ENCODE measurements at places on chromosomes 6 and 20. TPM values are rescaled to one million over a fixed set of nuclear protein-coding genes. Genes with fewer than 3 reads are reported as not detected.

DNA sequence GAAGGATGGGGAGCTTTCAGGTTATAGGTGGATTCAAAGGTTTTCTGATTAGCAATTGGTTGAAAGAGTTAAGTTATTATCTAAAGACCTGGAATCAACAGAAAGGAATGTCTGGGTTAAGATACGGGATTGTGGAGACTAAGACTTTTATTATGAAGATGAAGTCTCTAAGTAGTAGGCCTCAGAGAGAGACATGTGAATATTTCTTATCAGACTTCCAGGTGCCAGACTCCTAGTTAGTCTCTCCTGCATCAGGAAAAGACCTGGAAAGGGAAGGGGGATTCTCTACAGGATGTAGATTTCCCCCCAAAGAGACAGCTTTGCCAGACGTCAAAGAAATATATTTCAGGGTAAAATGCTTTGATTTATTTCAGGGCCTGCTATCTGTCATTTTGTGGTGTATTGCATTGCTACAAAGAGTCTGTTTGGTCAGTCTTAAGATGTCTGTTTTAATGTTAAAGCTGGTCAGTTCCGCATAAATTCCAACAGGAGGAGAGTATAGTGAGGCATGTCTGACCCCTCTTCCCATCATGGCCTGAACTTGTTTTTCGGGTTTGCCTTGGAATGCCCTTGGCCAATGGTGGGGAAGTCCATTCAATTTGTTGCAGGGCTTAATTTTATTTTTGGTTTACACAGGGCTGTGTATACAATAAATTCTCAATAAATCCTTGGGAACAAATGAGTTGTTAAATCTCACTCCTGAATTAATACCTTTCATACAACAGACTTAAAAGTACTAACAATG, 103.4 kb upstream of the RALGAPA2 start:
- DNase-seq = peak; percentile 3

Gene BNIP5
- not detected for total RNA-seq

DNA sequence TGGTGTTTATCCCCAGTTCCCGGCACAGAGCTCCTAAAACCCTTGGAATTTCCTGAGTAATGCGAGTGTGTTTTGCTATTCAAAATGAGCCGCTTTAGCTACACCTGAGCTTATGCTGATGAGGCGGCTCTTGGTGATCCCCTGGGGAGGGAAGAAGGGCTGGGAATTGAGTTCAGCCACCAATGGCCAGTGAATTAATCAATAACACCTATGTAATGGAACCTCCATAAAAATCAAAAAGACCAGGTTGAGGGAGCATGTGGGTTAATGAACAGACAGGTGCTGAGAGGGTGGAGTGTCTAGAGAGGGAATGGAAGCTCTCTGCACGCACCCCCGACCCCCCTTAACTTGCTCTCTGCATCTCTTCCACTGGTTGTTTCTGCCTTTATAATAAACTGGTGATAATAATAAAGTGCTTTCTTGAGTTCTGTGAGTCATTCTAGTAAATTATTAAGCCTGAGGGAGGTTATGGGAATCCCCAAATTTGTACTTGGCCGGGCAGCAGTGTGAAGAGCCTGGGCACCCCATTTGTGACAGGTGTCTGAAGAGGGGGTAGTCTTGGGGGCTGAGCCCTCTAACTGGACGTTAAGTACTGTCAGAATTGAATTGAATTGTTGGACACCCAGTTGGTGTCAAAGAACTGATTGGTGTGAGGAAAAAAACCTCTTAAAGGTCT, 24.6 kb upstream of the SERPINB1 start:
- peak; percentile 35 for DNase-seq

Gene FHL5
- not detected for total RNA-seq

GRCh38 chr6:149094156-149094555, 223.4 kb upstream of the TAB2 start:
- peak; percentile 17 for DNase-seq

Gene DDX27
- total RNA-seq = 66.6 TPM

DNA sequence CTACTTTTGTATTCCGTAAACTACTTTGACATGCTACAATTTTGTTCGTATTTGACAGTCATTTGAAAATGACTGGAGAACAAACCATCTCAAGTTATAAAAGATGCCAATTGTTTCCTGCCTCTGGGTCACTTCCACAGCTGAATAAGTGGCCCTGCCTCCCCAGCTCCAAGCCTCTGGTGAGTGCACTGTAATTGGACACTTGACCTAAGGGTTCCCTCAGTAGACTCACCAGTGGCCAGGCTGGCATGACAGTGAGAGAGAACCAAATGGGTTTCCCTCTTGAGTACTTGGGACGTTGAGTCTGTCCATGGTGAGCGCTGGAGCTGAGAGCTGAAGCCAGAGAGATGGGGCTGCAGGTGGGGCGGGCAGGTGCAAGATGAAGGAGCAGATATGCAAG, 57.1 kb downstream of the SLC35D3 start:
- no peak for DNase-seq

- peak; percentile 32 for DNase-seq
Observed at GRCh38 chr6:38443352-38444144, 196.2 kb downstream of the BTBD9 start.

GRCh38 chr20:41030061-41030460, 1.4 kb downstream of the TOP1 start:
- no peak for DNase-seq

GRCh38 chr20:63141531-63141930, 74.4 kb downstream of the YTHDF1 start:
- no peak for DNase-seq

Gene MATN4
- total RNA-seq = 0.26 TPM

GRCh38 chr20:3925899-3926638, 36.9 kb downstream of the PANK2 start:
- no peak for DNase-seq

Gene TENT5A
- total RNA-seq = 9.2 TPM

Gene KIAA1755
- not detected for total RNA-seq

Gene CD93
- total RNA-seq = under 0.01 TPM

GRCh38 chr6:34310817-34311216, 62.0 kb upstream of the SMIM29 start:
- no peak for DNase-seq

Gene TAB2
- total RNA-seq = 25.1 TPM

DNA sequence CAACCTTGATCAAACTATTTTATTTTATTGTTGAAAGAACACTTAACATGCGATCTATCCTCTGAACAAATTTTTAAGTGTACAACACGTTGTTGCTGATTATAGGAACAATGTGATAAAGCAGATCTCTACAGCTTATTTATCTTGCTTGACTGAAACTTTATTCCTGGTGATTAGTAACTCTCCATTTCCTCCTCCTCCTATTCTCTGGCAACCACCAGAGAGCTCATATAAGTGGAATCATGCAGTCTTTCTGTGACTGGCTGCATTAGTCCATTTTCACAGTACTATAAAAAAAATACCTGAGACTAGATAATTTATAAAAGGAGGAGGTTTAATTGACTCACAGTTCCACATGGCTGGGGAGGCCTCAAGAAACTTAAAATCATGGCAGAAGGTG, 218.1 kb downstream of the LRFN2 start:
- no peak for DNase-seq

Gene BTN1A1
- not detected for total RNA-seq

GRCh38 chr6:133236932-133237331, 4.2 kb upstream of the EYA4 start:
- DNase-seq = peak; percentile 53

- peak; percentile 90 for DNase-seq
Observed at GRCh38 chr6:10521104-10521808, at the start of gene GCNT2. TSS of gene GCNT2 (plus strand) at chr6:10521351. CDS start at chr6:10528912, 7,561 bp downstream.

GRCh38 chr6:37033819-37034795, 28.7 kb downstream of the FGD2 start:
- no peak for DNase-seq

- peak; percentile 34 for DNase-seq
Observed at GRCh38 chr20:45229264-45230056, 8.3 kb downstream of the SEMG2 start.

GRCh38 chr6:138691595-138692057, 81.9 kb upstream of the CCDC28A start:
- peak; percentile 81 for DNase-seq

DNA sequence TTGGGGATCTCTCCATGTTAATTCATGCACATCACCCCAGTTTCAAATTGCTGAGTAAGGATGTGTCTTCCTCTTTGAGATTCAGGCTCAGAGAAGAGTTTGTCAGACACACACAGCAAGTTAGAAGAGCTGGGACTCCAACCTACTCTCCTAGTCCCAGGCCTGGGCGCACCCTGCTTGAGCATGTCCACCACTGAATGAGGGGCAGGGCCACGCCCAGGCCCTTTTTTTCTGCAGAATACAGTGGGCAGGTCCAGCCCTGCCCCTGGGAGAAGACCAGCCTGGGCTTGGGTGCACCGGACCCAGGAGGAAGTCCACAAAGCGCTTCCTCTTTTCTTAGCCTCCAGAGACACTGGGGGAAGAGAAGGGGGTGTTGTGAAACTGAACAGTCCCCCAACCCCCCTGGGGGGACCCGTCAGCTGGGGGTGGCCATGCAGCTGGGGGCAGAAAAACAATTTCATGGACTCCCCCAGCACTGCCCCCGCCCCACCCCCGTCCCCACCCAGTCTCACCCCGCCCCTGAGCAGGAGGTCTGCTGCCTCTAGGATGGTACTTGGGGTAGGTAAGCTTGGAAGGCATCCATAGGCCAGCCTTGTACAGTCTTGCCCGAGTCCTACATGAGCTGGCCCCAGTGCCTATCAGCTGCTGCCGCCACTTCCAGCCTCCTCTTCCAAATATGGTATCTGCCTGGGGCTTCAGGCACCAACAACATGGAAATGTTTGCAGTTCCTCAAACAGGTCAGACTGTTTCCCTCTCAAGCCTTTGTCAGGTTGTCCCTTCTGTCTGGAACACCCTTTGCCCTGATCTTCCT, 11.7 kb upstream of the HCK start:
- DNase-seq = peak; percentile 93

Gene PABPC1L
- 24.2 TPM for total RNA-seq

GRCh38 chr6:105482227-105482844, 79.5 kb upstream of the PREP start:
- DNase-seq = no peak

- DNase-seq = no peak
Observed at GRCh38 chr6:22164236-22164635, 132.6 kb downstream of the PRL start.

DNA sequence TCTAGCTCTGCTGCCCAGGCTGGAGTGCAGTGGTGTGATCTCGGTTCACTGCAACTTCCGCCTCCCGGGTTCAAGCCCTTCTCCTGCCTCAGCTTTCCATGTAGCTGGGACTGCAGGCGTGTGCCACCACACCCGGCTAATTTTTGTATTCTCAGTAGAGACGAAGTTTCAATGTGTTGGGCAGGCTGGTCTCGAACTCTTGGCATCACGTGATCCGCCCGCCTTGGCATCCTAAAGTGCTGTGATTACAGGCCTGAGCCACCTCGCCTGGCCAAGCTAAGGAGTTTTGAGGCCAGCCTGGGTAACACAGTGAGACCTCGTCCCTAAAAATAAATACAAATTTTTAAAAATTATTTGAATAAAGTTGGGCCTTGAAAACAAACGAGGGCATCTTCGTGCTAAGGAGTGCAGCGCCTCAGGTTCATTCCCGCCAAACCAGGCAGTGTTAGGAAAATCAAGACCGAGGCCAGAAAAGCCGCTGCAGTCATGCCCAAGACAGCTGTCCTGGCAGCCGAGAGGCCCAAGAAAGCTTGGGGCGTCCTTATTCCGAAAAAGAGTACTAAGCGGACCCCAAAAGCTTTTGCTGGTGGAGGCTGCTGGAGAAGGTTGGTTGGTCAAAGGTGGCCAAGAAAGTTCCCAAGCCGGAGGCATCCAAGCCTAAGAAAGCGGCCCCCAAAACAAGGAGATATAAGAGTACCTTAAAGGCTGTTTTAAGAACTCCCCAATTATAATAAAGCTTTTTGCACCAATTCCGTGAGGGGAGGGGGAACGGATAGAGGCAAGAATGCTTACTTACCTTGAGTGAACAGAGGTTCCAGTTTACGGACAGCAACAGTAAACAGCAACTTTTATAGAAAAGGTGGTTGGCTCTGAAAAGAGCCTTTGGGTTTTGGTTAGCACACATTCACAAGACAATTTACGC, 109.0 kb downstream of the HFE start:
- DNase-seq = no peak

Gene SGK2
- total RNA-seq = 0.38 TPM

- DNase-seq = no peak
Observed at GRCh38 chr20:5510446-5510845, 193.7 kb upstream of the PROKR2 start.

DNA sequence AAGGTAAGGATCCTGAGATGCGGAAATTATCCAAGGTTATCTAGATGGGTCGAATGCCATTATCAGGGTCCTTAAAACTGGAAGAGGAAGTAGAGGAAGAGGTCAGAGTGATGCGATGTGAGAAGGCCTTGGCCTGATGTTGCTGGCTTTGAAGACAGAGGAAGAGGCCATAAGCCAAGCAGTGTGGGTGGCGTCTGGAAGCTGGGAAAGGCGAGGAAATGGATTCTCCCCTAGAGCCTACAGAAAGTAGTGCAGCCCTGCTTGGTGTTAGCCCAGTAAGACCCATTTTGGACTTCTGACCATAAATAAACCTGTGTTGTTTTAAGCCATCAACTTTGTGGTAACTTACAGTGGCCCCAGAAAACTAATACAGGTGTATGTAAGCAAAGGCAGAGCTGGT, 2.0 kb downstream of the SRXN1 start:
- DNase-seq = no peak

Gene CRIP3
- not detected for total RNA-seq

Gene EYS
- total RNA-seq = 0.26 TPM

Gene LY6G6C
- total RNA-seq = 0.38 TPM

Gene RBM39
- total RNA-seq = 322 TPM

GRCh38 chr20:46232539-46232938, 75.8 kb downstream of the CDH22 start:
- no peak for DNase-seq

GRCh38 chr6:241336-241865, 50.9 kb upstream of the DUSP22 start:
- no peak for DNase-seq

Gene SAMD10
- 2.7 TPM for total RNA-seq

Gene DNAH8
- not detected for total RNA-seq

DNA sequence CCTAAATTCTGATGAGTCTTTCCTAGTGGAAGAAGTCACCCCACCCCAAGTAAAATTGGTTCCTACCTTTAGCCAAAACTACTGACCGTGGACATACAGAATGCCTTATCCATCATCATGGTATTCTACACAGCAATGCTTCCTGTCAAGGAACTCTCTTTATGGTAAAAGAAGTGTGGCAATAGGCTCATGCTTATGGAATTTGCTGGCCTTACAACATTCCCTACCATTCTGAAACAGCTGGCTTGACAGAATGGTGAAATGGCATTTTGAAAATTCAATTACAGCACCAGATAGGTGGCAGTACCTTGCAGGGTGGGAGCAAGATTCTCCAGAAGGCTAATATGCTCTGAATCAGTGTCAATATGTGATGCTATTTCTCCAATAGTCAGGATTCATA, 41.8 kb upstream of the BACH2 start:
- peak; percentile 73 for DNase-seq

Gene RAD21L1
- under 0.01 TPM for total RNA-seq

Gene WFDC12
- not detected for total RNA-seq

GRCh38 chr20:10568032-10568431, 105.8 kb downstream of the JAG1 start:
- DNase-seq = no peak

- peak; percentile 11 for DNase-seq
Observed at GRCh38 chr20:4901031-4901818, 100.1 kb downstream of the SLC23A2 start.

Gene L3MBTL3
- total RNA-seq = 7.3 TPM

- DNase-seq = no peak
Observed at GRCh38 chr6:159609652-159610178, 83.3 kb downstream of the SOD2 start.

Gene ILRUN
- 64.9 TPM for total RNA-seq

Gene RCAN2
- total RNA-seq = not detected
